Smooth muscle cell of the umbilical artery (primary cell): ENCODE measurements at places on chromosomes 7 and 10. TPM values are rescaled to one million over a fixed set of nuclear protein-coding genes. Genes with fewer than 3 reads are reported as not detected.

Gene IFIT1
- total RNA-seq, result 2.8 and 4.8 TPM in 2 replicates

Gene TAS2R3
- total RNA-seq, result 1.2 and 2.5 TPM in 2 replicates

Gene BUD23
- total RNA-seq, result 40.6 and 54.0 TPM in 2 replicates

Gene MMS19
- total RNA-seq, result 59.7 and 84.2 TPM in 2 replicates

Gene COL1A2
- 7,304 and 14,627 TPM in 2 replicates for total RNA-seq

Gene RET
- total RNA-seq, result 0.30 and 0.74 TPM in 2 replicates

Gene ZNF786
- 5.3 and 8.2 TPM in 2 replicates for total RNA-seq
